Smooth muscle cell of trachea (primary cell): ENCODE measurements at places on chromosomes 3 and 15. TPM values are rescaled to one million over a fixed set of nuclear protein-coding genes. Genes with fewer than 3 reads are reported as not detected.

TMCO5A gene
- total RNA-seq: not detected in 2 replicates

GNAT1 gene
- total RNA-seq: not detected in 2 replicates

GP5 gene
- 0.17 TPM in 1 of 2 replicates, not detected in the other for total RNA-seq

FBXW12 gene
- total RNA-seq: 0.15 TPM in 1 of 2 replicates, not detected in the other

CYP1A1 gene
- 1.3 TPM in 1 of 2 replicates, not detected in the other for total RNA-seq

NEO1 gene
- 16.1 and 17.2 TPM in 2 replicates for total RNA-seq

CHSY1 gene
- 39.0 and 43.2 TPM in 2 replicates for total RNA-seq

FANCD2OS gene
- total RNA-seq: not detected in 2 replicates

FAM174B gene
- 1.2 and 2.8 TPM in 2 replicates for total RNA-seq

AGBL1 gene
- not detected in 2 replicates for total RNA-seq

TBC1D21 gene
- total RNA-seq: not detected in 2 replicates

RAB6B gene
- total RNA-seq: 0.44 and 1.2 TPM in 2 replicates

WDR76 gene
- 4.1 and 24.7 TPM in 2 replicates for total RNA-seq

TMEM212 gene
- not detected in 2 replicates for total RNA-seq

ARL14 gene
- total RNA-seq: not detected in 2 replicates

SHC4 gene
- 2.0 and 3.0 TPM in 2 replicates for total RNA-seq

EPHB3 gene
- 12.4 and 18.0 TPM in 2 replicates for total RNA-seq

FMN1 gene
- 21.7 and 23.3 TPM in 2 replicates for total RNA-seq

NMNAT3 gene
- 0.73 and 0.83 TPM in 2 replicates for total RNA-seq

IL12A gene
- total RNA-seq: 1.9 and 7.4 TPM in 2 replicates

SUSD5 gene
- 1.6 and 2.5 TPM in 2 replicates for total RNA-seq

PGBD4 gene
- 2.2 and 2.3 TPM in 2 replicates for total RNA-seq

CHRFAM7A gene
- under 0.01 and 0.17 TPM in 2 replicates for total RNA-seq

SAXO2 gene
- 0.44 and 0.50 TPM in 2 replicates for total RNA-seq

CRYGS gene
- total RNA-seq: 0.83 and 2.0 TPM in 2 replicates

GOLGA6C gene
- 0.15 TPM in 1 of 2 replicates, not detected in the other for total RNA-seq

SNX22 gene
- total RNA-seq: 0.50 and 0.58 TPM in 2 replicates

PPIB gene
- total RNA-seq: 806 and 902 TPM in 2 replicates

SOX2 gene
- total RNA-seq: 0.15 TPM in 1 of 2 replicates, not detected in the other

MYRIP gene
- 0.73 TPM in 1 of 2 replicates, not detected in the other for total RNA-seq

MESP2 gene
- total RNA-seq: 0.58 and 1.3 TPM in 2 replicates
